Left ventricle myocardium inferior (tissue), 1 donor: ENCODE measurements at places on chromosomes 13 and 19. TPM values are rescaled to one million over a fixed set of nuclear protein-coding genes. Genes with fewer than 3 reads are reported as not detected.

DNA sequence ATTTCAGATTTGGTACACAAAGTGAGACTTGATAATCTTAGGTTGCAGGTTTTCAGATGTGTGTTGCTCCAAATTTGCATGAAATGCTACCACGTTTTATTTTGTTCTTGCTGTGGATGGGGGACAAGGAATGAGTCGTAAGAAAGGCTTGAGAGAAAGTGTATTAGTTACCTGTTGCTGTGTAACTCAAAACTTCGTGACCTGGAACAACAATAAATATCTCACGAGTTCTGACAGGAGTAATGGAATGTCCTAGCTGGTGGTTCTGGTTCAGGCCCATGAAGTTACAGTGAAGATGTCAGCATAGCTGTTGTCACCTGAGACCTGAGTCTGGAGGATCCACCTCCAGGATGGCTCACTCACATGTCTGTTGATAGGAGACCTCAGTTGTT lies 1.2 kb downstream of the ZNF8 start:
- peak overlapping the region; percentile 97 for H3K4me3 ChIP-seq
- H3K27ac ChIP-seq = peak overlapping the region; percentile 98
- no peaks in the 10 kb centered on the region for H3K27me3 ChIP-seq

Gene NPAS1
- total RNA-seq = not detected

DNA sequence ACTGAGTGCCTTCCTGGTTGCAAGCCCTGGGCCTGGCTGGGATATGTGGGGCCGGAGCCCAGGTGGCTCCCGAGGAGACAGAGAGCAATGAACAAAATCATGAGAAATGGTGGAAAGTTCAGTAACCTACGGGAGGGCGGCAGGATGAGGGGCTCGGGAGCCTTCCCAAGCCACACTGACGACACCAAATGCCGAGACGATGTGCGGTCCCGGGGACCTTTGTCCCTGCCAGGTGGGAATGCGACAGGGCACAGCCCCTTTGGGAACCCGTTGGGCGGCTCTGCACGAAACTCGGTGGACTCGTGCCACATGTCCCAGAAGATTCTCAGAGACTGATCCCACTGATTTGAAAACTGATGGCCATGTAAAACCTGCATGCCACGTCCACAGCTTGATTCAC lies 11.7 kb upstream of the ZNF14 start:
- no peaks in the 10 kb centered on the region for H3K4me1 ChIP-seq
- H3K27me3 ChIP-seq = peaks cover 19% of the 10 kb centered on the region
- H3K36me3 ChIP-seq = no peaks in the 10 kb centered on the region

Gene LRRC63
- not detected for total RNA-seq

DNA sequence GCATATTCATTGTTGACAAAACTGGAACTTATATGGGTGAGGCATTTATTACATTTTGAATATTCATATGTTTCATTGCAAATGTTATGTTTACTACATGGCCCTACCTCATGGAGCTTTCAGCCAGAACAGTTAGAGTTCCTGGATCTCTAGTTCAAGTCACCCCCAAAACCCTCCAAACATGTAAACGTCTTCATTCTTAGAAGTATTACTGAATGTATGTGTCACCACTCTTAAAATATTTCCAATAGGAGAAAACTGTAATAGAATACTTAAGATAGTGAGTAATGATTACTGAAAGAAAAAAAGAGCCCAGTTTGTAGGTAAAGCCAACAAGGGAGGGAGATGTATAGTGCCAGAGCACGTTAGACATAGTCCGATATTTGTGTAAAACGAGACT lies 23.5 kb downstream of the URI1 start:
- H3K36me3 ChIP-seq = no peaks in the 10 kb centered on the region
- H3K27me3 ChIP-seq = no peaks in the 10 kb centered on the region
- H3K27ac ChIP-seq = no peak overlapping the region
- H3K4me3 ChIP-seq = no peak overlapping the region

Gene ZNF221
- 3.7 TPM for total RNA-seq

DNA sequence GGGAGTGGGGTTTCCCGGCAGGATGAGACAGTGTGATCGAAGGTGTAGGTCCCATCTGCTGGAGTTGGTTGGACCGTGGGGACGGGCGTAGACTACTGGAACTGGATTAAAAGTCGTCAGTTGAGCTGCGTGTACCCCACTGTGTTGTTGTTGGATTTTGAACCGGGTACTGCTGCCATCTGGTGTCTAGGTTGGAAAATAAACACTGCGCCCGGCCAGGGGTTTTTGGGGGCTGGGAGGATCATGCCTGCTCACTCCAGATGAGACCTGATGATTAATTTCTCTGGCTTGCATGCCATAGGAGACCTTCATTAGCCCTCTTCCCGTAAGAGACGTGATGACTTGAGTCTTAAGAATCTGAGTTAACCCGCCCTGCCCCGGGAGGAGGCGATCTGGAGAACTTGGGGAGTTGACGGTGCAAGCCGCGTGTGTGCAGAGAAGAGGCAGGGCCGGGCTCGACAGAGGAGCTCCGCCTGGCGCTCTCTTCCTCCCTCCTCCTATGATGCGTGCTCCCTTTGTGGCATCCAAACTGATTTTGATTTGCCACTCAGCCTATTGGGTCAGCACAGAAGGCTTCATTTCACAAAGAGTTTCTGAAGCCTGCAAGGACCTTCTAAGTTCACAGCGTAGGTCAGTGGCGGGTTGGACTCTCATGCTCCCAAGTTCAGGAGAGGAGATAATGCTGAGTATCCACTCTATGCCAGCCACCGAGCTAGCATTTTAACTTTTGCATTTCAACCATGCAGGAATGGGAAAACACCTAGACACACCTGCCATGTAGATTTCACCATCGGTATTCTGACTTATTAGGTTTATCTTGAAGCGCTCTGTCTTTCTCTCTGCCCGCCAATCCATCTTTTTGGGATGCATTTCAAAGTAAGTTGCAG lies 2.7 kb downstream of the UHRF1 start:
- H3K27ac ChIP-seq = no peak overlapping the region
- H3K4me1 ChIP-seq = peaks cover 29% of the 10 kb centered on the region
- DNase-seq = peak; percentile 32
- peak overlapping the region; percentile 79 for H3K4me3 ChIP-seq

GRCh38 chr19:50721441-50722137 lies 1.6 kb upstream of the CLEC11A start:
- H3K4me3 ChIP-seq = no peak overlapping the region
- DNase-seq = no peak
- no peak overlapping the region for H3K27ac ChIP-seq
- H3K27me3 ChIP-seq = peaks cover 96% of the 10 kb centered on the region
- H3K36me3 ChIP-seq = no peaks in the 10 kb centered on the region

Gene STOML3
- not detected for total RNA-seq

- H3K27me3 ChIP-seq = peaks cover 43% of the 10 kb centered on the region
- DNase-seq = no peak
- H3K36me3 ChIP-seq = no peaks in the 10 kb centered on the region
- H3K4me1 ChIP-seq = peaks cover 8% of the 10 kb centered on the region
- H3K4me3 ChIP-seq = no peak overlapping the region
Measured at GRCh38 chr13:20303636-20304035, 71.5 kb upstream of the GJB6 start.

GRCh38 chr13:33202644-33203169 lies 82.8 kb downstream of the STARD13 start:
- H3K27me3 ChIP-seq = no peaks in the 10 kb centered on the region
- no peak for DNase-seq
- no peaks in the 10 kb centered on the region for H3K36me3 ChIP-seq
- H3K4me3 ChIP-seq = no peak overlapping the region

GRCh38 chr13:71461892-71462291 lies 405.1 kb downstream of the DACH1 start:
- no peak for DNase-seq
- H3K4me1 ChIP-seq = peaks cover 21% of the 10 kb centered on the region
- H3K27me3 ChIP-seq = no peaks in the 10 kb centered on the region

- no peaks in the 10 kb centered on the region for H3K27me3 ChIP-seq
- H3K4me1 ChIP-seq = peaks cover 94% of the 10 kb centered on the region
- peak overlapping the region; percentile 47 for H3K4me3 ChIP-seq
- DNase-seq = no peak
- no peaks in the 10 kb centered on the region for H3K36me3 ChIP-seq
- H3K27ac ChIP-seq = peak overlapping the region; percentile 77
Measured at GRCh38 chr13:75418997-75419396, 63.0 kb downstream of the TBC1D4 start.

Gene HAUS5
- 3.7 TPM for total RNA-seq

DNA sequence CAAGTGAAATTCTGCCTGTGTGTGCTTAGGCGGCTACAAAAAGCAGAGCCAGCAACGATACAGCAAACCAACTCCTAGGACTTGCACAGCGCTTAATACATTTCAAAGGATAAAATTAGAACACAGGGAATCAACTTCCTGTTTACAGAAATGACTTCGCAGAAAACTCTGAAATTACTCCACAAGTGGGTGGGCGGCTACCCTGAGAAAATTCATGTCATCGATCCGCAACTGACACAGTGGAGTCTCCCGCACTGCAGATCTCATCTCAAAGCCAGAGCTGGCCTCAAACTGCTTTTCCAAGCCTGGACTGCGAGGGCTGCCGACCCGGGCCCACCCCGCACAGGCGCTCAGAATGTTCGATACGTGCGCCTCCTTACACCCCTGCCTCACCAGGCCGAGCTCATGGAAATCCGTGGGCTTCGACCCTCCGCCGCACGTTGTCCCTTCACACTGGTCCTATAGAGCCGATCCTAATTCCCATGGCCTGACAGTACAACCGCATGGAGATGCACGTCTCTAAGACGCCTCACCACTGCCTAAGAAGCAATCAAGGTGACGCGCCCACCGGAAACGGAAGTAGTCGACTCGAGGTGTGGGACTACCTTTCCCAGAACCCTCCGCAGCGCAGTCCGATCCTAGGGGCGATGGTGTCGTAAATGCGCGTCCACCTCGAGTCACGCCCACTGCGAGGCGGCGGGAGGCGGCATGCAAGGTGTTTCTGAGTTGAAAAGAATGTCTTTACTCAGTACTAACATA lies at the start of gene ZNF229:
ZNF229 (minus strand) TSS at position 557 of the 759 bp plus-strand sequence. CDS start 5,625 bp downstream, outside the sequence.
- peak within 1 kb of the TSS; percentile 76 for H3K4me3 ChIP-seq
- peaks cover 43% of the 10 kb centered on the region for H3K36me3 ChIP-seq
- peak within 1 kb of the TSS; percentile 63 for H3K27ac ChIP-seq
- H3K27me3 ChIP-seq = peaks cover 9% of the 10 kb centered on the region
- H3K4me1 ChIP-seq = peaks cover 23% of the 10 kb centered on the region
- peak; percentile 88 for DNase-seq

Gene CSNK1A1L
- not detected for total RNA-seq

Gene SIPA1L3
- 8.8 TPM for total RNA-seq

Gene ICAM4
- total RNA-seq = 0.36 TPM

DNA sequence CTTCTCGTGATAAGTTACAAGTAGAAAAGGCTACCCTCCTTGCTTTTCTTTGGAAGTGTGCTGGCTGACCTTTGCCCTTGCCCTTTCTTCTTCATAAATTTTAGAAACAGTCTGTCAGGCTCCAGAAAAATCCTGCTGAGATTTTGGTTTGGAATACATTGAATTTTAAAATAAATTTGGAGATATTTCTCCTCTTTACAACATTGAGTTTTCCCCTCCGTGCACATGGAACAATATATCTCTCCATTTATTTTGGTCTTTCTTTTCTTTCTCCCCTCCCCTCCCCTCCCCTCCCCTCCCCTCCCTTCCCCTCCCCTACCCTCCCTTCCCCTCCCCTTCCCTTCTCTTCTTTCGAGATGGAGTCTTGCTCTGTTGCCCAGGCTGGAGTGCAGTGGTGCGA lies 8.6 kb downstream of the KLK4 start:
- H3K36me3 ChIP-seq = no peaks in the 10 kb centered on the region
- H3K27ac ChIP-seq = no peak overlapping the region
- peaks cover 75% of the 10 kb centered on the region for H3K27me3 ChIP-seq
- no peaks in the 10 kb centered on the region for H3K4me1 ChIP-seq
